ENCODE measurements at places on chromosomes 3 and 15. TPM values are rescaled to one million over a fixed set of nuclear protein-coding genes. Genes with fewer than 3 reads are reported as not detected.

The GATM gene
- total RNA-seq, result 0.67 TPM

The CDC25A gene
- 21.1 TPM for total RNA-seq

The AHSG gene
- not detected for total RNA-seq

The DLEC1 gene
- total RNA-seq, result not detected

The NR1I2 gene
- total RNA-seq, result not detected

The DAZL gene
- total RNA-seq, result not detected

The SERINC4 gene
- total RNA-seq, result not detected

The STAB1 gene
- 0.12 TPM for total RNA-seq

The CRYBG3 gene
- total RNA-seq, result 9.2 TPM

The SCN11A gene
- not detected for total RNA-seq

The NEDD4 gene
- total RNA-seq, result 60.2 TPM

GRCh38 chr3:194972641-194973040 lies 287.0 kb downstream of the FAM43A start:
- DNase-seq, result no peak

GRCh38 chr3:127761441-127761801 lies 60.9 kb downstream of the MGLL start:
- no peak for DNase-seq

GRCh38 chr3:189355115-189355480 lies 183.3 kb downstream of the TPRG1 start:
- DNase-seq, result no peak

DNA sequence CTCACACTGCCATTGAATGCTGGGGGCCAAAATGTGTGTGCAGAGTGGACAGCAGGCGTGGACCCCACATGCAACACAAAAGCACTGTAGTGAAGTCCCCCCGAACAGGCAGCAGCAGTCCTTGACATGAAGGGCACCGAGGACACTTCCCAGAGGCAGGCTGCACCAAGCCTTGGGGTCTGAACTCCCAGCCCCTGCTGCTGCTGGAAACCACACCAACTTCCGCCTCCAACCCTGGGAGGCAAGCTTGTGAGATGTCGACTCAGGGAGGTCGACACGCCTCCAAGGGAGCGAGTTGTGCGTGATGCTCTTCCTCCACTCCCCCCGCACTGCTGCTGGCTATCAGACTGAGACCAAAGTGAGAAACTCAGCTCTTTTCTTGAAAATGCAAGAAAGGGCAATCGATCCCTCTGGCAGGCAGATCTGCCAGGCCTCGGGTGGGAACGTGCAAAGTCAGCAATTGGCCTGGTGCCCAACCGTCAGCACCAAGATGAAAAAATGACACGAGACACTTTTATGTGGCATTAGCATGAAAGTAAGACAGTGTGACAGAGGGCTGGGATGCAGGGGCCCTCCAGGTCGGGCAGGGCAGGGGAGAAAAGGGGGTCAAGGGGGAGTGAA lies 43.6 kb downstream of the WHAMM start:
- DNase-seq, result no peak

- DNase-seq, result no peak
Measured at GRCh38 chr15:70547846-70548487, 215.4 kb downstream of the UACA start.

DNA sequence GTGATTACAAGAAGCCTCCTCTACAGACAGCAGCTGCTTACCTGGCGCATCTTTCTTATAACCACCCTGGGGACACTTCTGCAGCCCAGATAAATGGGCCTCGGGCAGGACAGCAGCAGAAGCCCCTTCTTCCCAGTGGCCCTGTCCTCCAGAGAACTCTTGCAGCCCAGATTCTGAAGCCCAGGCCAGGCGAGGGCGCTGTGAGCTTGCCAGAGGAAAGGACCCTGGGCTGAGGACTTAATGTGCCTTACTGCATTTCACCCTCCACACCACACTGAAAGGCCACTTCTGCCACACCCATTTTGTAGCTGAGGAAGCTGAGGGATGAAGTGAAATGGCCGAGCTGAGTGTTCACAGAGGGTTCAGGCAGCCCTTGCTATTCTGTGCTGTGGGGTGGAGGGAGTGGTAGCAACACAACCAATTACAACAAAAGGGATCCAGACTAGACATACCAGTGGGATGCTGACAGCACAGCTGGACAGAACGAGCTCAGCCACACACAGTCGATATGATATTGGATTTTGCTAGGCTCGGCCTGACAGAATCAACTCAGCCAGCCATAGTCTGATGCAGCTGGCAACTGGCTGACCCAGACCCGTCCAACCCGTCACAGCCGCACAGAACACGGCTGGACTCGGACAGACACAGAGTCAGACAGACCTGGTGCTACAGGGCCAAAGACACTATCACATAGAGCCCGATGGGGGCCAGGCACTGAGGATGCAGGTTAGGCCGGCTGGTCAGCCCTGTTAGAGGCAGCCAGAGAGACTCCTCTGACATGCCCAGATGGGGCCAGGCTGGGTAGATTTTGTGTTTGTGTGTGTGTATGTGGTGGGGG lies 7.3 kb downstream of the ACOX2 start:
- no peak for DNase-seq

DNA sequence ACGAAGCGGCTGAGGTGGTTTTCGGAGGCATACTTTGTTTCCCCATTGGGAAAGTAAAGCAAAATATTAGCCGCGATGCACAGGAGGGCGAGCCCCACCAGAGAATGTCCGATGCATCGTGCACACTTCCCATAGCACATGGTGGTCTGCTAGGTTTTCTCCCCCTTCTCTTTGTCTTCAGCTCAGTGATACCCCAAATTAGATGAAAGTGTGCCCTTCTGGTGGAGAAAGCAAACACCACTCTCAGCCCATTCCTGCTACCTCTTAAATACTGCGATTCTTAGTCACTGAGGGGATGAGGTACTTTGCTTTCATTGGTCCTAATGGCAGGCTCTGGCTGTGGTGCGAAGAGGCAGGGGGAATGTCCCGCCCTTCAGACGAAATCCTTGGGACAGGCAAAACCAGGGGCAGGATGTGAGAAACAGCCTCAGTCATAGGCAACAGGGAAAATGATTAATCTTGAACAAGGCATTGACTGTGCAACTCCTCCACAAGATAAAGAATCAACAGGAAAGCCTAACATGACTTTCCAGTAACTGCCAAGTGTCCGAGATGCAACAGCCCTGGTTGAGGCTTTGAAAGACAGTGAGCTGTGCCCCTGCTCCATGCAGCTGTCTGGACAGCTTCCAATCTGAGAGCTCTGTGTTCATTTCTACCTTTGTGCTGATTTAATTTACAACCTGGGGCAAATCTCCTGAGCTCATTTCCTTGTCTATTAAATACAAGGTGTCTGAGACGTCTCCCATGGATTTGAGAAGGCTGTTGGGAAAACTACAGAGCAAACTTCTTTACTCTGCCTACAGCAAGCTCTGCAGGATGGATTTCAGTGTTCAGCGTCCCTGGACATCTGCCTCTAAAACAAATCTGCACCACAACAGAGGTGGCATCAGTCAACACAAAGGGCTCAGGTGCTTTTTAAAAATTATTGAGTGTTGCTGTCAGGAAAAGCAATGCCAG lies at the start of gene TM4SF1:
TM4SF1 (minus strand) TSS at position 242 of the 957 bp plus-strand sequence; CDS start at position 140, 102 bp downstream.
- peak; percentile 97 for DNase-seq

DNA sequence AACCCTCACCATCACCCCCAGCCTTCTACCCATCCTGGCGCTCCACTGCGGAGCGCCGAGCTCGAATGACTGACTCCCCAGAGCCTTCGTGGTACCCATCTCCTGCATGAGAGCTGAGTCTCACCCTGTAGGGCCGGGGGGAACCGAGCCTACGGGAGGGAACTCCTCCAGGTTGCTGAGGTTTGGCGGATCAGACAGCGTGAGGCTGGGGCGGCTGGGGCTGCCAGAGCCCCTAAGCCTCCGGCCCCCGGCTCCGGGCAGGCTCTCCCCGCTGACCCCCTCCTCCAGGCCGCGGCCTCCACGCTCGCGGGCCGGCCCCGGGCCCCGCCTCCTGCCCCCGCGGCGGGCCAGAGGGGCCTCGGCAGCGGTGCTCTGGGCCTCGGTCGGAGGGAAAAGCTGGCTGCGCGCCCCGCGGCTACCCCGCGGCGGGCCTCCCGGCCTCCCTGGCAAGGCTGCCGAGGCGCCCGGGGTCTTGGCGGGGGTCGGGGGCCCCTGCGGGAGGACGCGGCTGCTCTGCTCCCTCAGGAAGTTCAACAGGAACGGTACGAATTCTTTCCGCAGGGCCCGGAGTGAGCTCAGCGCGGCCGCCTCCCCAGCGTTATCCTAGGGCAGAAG lies 643 bp downstream of the CDAN1 start:
- no peak for DNase-seq

DNA sequence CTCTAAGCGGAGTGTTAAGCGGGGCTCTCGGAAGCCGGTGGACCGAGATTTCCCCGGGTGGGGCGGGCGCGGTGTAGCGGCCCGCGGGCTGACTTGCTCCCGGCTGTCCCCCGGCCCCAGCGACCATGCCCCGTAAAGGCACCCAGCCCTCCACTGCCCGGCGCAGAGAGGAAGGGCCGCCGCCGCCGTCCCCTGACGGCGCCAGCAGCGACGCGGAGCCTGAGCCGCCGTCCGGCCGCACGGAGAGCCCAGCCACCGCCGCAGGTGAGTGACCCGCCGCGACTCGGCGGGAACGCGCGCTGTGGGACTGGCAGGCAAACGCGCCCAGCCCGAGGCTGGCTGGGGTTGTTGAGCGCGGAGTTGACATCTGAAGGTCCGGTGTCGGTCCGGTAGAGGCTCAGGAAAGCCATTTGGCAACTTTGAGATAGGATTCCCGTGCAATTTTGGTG lies 1.3 kb downstream of the SMC4 start:
- no peak for DNase-seq

DNA sequence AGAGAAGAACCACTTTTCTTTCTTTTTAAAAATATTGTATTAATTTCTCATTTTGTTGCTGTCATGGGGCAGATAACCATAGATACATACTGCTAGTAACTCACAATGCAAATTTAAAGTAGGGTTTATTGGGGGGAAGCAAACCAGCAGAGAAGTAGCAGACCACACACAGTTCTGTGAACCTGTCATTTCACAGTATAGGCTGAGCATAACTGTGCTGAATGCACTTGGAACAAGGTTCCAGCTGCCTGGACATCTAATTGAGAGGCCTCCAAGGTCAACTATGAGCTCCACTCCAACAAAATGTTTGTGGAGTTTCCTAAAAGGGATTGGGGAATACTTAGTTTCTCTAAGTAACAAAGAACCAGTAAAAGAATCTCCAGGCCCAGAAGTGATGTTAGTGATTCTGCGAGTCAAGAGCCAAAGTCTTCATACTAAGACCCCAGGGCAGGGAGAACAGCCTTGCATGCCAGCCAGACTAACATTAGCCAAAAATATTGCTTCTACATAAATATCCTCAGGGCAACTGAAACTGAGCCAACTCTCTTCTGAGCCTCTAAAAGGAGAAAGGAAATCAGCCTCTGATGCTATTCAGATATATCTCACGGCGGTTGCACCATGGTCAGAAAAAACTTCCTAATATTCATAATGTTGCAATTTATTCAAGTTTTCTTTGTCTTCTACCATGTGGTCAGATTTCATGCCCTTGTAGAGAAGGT lies 856.4 kb upstream of the ALCAM start:
- DNase-seq, result no peak

DNA sequence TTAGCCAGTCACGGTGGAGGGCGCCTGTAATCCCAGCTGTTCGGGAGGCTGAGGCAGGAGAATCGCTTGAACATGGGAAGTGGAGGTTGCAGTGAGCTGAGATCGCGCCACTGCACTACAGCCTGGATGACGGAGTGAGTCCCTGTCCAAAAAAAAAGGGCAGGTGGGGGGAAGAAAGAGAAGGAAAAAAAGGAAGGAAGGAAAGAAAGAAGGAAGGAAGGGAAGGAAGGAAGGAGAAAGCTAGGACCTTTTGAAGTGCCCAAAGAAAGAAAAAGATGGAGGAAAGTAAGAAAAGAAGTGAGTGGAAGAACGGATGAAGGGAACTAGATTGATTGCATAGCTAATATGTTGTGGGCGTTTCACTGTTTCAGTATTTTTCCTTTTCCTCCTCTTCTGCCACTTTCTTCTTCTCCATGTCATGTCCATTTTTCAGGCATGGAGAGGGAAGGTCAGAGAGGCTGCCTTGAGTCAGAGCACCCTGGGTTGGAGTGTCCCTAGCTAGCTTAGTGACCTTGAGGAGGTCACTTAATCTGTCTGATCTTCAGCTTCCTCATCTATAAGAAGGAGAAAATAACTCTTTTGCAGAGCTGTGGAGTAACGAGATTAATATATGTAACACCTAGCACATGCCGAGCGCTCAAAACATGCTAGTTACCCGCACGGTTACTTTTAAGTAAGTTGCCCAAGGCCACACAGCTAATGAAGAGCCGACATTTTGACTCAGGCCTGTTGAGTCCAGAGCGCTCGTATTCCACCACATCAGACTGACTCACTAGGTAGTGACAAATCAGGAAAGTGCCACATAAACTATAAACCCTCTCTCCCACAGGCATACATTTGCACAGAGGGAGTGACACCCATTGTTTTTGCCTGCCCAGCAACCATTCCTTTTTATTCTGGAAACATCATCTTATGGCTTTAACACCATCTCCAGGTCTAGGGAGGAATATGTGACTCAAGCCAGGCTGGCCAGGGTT lies 42.2 kb downstream of the BHLHE40 start:
- peak; percentile 94 for DNase-seq

DNA sequence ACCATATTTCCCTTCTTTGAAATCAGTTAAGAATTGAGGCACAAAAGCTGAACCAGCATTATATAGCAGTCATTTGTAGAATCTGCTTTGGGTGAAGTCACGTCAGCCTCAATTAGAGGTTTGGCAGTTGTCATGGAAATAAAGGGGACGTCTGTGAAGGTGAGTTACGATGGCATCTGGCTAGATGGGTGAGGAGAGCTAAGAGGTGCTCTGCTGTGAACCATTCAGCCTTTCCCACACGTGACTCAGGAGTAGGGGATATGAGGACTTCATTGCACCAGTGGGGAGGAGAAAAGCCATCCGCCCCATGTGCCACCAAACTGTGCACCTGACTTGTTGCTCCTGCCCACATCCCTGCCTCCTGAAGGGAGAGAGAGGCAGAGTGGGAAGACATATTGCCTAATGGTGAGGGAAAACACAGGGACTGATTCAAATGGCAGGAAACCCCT lies 2.8 kb upstream of the C15orf40 start:
- DNase-seq, result no peak

DNA sequence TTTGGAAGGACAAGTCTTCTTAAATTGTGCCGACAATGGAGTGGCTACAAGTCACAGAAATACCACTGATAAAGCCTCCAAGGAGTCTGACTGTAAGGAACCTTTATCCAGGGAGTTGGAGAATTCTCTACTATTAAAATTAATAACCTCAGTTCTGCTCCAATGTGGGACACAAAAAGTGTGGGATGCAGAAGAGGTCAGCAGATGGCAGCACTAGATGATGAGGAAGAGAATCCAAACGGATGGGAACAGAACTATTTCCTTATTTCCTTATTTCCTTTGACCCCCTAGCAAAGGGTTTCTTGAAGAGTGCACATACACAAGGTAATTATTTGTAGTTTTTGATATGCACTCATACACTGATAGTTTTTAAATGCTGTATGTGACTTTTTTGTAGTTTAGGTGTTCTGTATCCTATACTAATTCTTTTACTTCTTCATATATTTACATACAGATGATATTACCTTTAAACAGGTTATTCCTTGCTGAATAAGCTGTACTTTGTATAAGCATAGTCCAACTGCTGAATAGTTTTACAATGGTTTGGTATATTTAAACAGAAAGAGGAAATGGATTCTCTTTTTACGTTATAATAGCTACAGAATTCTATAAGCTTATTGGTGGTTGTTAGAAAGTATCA lies 25.6 kb upstream of the NLGN1 start:
- peak; percentile 25 for DNase-seq

GRCh38 chr15:40282869-40283614 lies at the start of gene ANKRD63:
Gene ANKRD63 (minus strand): TSS chr15:40283064. CDS start chr15:40282586, 478 bp downstream.
- no peak for DNase-seq

GRCh38 chr3:27570421-27571106 lies 86.4 kb upstream of the SLC4A7 start:
- DNase-seq, result no peak

- no peak for DNase-seq
Measured at GRCh38 chr3:64079369-64080150, 56.3 kb upstream of the PSMD6 start.

Measured in A172 (cell line).